ENCODE measurements at places on chromosomes 5 and 9. TPM values are rescaled to one million over a fixed set of nuclear protein-coding genes. Genes with fewer than 3 reads are reported as not detected.

Gene CDKN2B
- total RNA-seq = 17.3 TPM

GRCh38 chr5:14930486-14930885 is 58.9 kb upstream of the ANKH start:
- no peak for DNase-seq

Gene SOHLH1
- 18.4 TPM for total RNA-seq

Gene TMEM171
- 2.7 TPM for total RNA-seq

DNA sequence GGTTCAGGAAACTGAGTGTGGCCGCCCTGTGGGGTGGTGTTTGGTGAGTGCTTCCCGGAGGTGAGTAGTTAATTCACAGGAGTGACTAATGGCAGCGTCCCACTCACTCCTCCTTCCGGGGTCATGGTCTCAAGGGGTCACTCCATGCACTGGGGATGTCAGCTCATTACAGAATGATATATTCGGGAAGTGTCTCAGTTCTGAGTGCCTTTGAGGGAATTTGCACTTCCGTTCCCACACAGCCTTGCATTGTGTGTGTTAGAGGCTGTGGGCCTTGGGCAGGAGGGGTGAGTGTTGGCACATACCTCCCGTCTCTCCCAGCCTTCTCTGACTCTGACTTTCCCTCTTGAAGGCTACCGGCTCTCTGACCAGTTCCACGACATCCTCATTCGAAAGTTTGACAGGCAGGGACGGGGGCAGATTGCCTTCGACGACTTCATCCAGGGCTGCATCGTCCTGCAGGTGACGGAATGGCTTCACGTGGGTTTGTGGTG is 10.5 kb upstream of the AHRR start:
- DNase-seq = no peak

DNA sequence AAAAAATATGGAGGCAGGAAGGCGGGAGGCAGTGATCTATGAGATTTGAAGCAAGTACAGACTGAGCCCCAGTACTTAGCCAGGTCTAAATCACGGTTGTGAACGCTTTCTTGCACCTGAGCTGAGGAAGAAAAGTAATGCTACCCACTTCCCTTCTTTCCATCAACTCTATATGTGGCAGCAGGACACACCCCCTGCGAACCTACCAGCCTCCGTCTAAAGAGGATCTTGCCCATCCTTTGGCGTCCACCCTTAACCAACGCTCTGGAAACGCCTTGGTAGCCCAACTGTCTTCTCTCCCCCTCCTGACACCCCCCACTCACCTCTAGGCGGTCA is 545 bp downstream of the HMGCS1 start:
- DNase-seq = no peak

Gene PGGT1B
- total RNA-seq = 10.2 TPM

DNA sequence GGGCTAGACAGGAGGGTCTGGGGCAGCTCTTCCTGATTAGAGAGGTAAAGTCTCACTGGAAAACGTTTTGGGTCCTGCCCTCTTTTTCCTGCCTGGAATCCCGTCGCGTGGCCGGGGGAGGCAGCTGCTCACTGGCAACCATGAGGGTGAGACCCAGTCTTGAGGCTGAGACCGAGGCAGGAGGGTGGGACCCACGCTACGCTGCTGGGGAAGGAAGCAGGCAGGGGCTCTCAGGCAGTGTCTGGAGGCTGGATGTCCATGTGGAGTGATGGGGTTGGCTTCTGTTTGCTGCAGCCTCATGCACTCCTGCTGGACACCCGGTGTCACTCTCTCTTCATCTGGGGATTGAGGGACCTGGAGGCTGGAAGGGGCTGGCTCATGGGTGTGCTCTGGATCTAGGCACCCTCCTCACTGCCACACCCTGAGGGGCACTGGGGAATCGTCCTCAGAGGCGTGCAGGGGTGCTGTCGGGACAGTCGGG is 11.3 kb upstream of the SLC2A6 start:
- no peak for DNase-seq
